Activated T-helper 1 cell treated with anti-CD3 and anti-CD28 coated beads, Interleukin-2, amount 50 U/mL, for 16 hours (primary cell): ENCODE measurements at places on chromosomes 6 and 20.

GRCh38 chr20:14830899-14831298 is 493.5 kb upstream of the FLRT3 start:
- no peak for DNase-seq

- DNase-seq = no peak
These were observed 3.3 kb downstream of the SFTA2 start for GRCh38 chr6:30928677-30929076.

DNA sequence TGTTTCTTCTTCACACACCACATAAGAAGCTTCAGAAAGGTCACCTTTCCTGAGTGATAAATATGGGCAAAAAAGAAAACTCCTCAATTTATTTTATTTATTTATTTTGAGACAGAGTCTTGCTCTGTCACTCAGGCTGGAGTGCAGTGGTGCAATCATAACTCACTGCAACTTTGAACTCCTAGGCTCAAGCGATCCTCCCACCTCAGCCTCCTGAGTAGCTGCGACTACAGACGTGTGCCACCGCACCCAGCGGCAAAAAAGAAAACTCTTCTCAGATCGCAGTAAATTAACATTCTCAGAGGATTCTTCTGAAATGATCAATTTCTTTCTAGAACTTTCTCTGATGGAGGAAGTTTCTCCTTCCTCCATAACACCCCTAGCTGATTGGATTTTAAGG is 111.2 kb downstream of the TRERF1 start:
- DNase-seq = no peak

DNA sequence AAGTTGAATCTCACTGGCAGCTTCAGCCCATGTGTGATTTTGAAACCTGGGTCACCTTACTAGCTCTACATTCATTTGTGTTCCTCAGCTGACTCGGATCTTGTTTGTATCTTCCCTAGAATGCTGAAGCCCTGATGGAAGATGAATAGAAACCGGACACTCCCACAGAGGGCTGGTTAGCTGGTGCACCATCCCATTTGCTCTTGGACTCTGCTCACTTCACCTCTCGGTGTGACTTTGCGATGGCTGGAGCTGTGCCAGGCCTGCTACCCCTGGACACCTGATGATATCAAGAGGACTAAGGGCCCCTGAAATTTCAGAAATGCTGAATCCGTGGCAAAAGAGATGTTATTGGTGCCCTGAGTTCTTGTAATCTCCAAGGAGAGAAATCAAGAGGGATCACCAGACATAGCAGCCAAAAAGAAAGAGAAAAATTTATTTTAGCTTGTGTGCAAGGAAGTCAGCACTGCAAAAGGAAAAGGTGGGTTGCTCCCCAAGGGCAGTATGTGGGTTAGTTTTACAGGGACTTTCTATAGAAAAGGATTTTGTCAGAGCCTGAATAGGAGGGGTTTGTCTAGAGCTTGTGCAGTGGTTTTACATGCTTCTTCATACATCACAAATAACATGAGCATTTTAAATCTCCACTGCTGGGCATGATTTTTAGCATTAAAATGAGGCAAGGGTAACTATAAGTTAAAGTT is 426.3 kb upstream of the NOX3 start:
- DNase-seq = no peak

- DNase-seq = no peak
These were observed 258.8 kb downstream of the CDC5L start for GRCh38 chr6:44646355-44646754.

GRCh38 chr6:42727087-42727611 is 4.8 kb upstream of the PRPH2 start:
- DNase-seq = no peak

GRCh38 chr20:46056970-46057855 is 28.2 kb downstream of the SLC12A5 start:
- DNase-seq = no peak

- no peak for DNase-seq
These were observed 75.2 kb downstream of the BACH2 start for GRCh38 chr6:90221403-90221802.

DNA sequence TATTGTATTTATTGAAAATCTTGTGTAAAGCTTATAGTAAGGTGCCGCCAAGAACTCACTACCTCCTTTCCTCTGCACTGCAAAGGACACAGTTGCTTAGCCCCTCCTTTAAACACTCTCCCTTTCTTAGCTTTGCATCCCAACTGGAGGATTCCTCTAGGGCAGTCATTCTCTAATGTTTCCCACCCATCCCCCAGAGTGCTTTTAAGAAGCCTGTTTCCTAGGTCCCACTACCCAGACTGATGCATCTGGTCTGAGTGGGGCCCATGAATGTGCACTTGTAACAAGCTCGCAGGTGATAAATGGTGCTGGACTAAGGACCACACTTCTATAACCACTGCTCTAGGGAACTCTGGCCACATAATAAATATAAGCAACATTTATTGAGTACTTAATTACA is 55.2 kb downstream of the B4GALT5 start:
- DNase-seq = no peak

DNA sequence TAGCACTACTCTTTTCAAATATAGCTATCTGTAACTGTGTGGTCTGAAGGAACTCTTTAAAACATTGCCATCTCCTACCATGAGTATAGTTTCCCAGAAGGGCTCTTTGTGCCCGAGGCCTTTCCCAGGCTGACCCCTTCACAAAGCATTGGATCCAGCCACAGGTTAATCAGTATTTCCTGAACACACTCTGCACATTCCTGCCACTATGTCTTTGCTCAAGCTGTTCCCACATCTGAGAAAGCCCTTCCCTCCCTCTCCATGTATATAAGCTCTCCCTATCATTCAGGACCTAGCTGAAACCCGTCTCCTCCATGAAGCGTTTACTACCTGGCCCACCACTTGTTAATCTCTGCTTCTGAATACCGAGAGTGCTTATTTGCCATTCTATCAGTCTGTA is 47.8 kb upstream of the PKHD1 start:
- DNase-seq = no peak

GRCh38 chr20:18805881-18806280 is 7.7 kb upstream of the SCP2D1 start:
- DNase-seq = no peak
